ENCODE measurements at places on chromosomes 16 and 17. TPM values are rescaled to one million over a fixed set of nuclear protein-coding genes. Genes with fewer than 3 reads are reported as not detected.

FOXF1 gene
- total RNA-seq = 4.2 TPM

GRCh38 chr16:86899757-86900156 lies 321.4 kb downstream of the FOXL1 start:
- DNase-seq = no peak

CASKIN1 gene
- total RNA-seq = 0.06 TPM

DNA sequence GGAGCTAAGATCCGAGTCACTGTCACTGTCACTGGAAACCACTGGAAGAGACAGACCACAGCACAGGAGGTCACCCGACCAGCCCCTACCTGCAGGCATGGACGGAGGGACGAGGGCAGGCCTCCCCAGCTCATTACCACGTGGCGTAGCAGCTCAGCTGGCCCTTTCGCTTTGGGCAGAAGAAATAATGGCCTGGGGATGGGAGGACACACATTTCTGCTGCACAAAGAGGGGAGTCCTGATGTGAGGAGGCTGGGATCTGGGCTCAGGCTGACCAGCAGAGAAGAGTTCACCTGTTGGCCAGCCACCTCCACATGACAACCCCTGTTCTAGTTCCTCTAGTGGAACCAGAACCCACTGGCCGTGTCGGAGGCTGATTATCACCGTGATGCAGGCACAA lies 38.2 kb upstream of the DOC2B start:
- no peak for DNase-seq

- DNase-seq = no peak
Observed at GRCh38 chr17:1752425-1753262, 9.2 kb upstream of the SERPINF1 start.

DNA sequence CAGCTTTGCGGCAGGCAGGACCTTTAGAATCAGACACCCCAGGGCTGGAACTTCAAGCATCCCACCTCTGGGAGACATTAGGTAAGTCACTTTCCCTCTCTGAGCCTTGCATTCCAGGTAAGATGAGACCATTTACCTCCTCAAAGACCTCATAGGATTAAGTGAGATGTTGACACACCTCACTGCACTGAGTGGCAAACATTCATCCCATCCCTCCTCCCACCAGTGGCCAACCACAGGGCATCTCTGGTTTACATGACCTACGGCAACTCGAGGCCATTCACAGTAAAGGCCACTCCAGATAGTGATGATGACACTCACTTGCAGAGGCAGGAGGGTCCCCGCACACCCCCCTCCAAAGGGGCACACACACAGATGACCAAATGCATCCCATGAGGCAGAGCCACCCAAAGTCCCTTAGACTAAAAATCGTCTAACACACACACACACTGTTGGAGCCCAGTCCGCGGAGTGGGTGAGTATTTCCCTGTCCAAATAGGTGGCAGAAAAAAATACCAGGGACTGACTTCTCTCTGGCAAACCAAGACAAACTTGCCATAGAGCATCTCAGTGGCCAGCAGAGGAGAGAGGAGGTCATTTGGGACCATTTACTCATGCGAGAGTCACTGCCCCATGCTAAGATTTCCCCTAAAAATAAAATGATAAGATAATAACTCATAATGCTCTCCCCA lies 454.9 kb downstream of the SOX9 start:
- DNase-seq = no peak

- DNase-seq = no peak
Observed at GRCh38 chr16:67650023-67650422, 5.1 kb downstream of the CARMIL2 start.

PLLP gene
- 1.8 TPM for total RNA-seq

GRCh38 chr16:72917051-72917450 lies 130.9 kb downstream of the ZFHX3 start:
- DNase-seq = no peak

OTOA gene
- total RNA-seq = 0.48 TPM

DNA sequence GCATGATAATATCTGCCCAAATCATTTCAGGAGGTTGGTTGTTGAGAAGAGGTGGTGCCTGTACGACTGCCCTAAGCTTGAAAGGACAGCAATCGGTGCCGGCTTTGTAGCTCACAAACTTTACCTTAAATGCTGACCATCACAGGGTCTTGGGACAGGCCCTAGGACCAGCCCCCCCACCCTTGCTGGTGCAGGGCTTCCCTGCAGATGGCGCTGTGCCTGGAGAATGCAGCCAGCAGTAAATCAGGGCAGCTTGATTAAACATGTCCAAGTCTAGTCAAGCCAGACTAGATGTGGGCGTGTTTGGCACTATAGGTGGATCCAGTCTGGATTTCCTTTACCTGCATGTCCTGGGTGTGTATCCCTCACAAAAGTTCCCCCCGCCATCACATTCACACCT lies 135.5 kb upstream of the CRHR1 start:
- DNase-seq = no peak

- no peak for DNase-seq
Observed at GRCh38 chr16:64900019-64900418, 221.8 kb downstream of the CDH11 start.

GRCh38 chr17:9854255-9854654 lies 28.5 kb downstream of the GLP2R start:
- no peak for DNase-seq

DNA sequence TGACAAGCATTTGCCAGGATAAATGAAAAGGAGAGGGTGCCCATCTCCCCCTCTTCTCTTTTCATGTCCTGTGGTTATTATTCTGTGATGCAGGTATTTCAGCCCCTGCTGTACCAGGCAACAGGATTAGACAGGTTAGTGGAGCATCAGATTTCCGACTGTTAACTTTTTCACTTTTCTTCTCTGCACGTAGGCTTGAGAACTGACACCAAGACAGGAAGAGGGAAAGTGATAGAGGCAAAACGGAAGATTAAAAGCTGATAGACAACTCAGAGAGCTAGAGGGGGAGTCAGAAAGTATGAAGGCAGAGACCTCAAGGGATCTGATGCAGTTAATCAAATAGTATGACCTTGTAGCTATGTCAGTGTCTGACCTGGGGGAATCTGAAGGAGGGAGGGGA lies 132.8 kb downstream of the SOX9 start:
- no peak for DNase-seq

DNA sequence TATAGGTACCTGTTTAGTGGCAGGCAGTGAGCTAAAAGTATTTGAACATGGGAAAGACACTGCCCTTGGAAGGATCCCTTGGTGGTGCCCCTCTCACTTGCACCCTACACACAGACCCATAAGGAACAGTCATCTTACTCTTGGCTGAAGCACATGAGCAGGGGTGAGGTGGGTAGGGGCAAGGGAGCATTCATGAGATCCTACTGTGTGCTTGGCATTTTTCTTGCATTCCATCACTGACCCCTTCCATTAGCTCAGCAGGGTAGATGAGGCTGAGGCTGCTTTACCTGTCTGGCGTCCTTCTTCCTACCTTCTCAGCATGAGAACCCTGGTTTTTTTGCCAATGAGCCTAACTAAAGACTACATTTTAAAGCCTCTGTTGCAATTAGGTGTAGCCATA lies 48.3 kb downstream of the CCT6B start:
- no peak for DNase-seq

- DNase-seq = no peak
Observed at GRCh38 chr16:73092236-73092781, 44.4 kb upstream of the ZFHX3 start.

DNA sequence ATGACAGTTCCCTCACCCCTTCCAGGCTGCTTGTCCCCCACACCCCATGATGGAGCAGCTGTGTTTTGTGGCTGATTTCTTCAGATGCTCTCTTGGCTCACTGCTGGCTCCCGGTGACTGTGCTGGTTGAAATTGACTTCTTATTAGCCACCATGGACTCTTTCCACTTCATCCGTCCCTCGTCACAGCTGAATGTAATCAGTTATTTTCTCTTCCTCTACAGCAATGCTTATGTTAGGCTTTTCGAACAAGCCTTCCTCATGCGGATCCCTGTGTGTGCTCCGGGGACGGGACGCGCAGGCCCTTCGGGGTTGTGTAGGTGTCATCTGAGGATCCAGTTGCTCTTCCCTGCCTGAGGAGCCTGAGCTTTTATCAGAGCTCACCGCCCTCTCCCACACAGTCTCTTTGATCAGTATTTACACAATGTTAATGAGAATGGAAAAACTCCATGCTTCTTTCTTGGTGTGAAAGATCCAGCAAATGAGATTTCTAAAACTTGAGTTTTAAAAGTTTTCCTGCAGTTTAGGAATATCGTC lies 87.5 kb downstream of the RPTOR start:
- DNase-seq = no peak

DNA sequence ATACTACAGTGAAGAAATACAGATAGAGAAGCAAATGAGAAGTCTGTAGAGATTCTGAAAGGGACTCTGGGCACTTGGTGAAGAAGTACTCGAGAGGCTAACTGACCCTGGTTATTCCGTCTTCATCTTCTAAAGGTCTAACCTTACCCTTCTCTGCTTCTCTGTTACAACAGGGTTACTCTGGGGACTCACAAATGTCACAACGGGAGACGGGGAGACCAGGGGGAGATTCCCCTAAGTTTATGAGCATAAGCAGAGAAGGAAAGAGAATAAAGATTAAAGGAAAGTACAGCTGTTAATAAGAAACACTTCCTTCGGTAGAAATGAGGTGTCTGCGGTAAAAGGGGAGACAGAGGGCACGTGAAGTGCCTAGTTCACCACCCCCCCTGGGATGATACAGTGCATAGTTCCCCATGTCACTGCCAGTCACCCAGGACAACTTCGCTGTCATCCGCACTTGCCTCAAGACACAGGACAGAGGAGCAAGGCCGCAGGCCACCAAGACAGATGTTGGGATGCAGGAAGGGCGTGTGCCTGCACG lies 75.2 kb upstream of the TRAP1 start:
- DNase-seq = no peak

DNA sequence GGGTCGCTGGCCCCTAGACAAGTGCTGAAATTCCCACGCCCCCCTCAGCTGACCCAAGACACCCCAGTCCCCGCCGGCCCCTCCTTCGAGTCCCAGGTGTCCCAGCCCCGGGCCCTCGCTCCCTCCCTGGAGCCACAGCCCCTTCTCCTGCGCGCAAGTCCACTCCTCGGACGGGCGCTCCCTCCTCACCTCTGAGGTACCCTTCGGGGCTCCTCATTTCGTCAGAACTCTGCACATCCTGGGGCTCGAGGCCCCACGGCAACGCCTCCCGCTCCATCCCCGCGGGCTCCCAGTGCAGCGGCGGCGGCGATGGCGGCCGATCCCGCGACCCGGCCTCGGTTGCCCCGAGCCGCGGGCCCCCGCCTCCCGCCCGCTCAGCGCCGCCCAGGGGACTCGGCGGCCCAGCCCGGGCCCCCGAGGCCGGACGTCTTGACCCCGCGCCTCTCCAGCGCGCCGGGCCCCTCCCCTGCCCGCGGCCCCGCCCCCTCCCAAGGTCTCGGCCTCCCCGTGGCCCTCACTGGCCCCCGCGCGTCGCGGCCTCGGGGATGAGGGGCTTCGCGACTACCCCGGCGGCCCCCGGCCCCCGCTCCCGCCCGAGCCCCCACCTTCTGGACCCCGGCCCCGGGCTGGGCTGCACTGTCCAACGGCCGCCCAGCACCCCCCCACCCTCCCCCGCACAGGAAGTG lies at the start of gene ZNF768:
Gene ZNF768, minus strand, starts transcription at position 430 of the 686 bp plus-strand sequence. Its CDS starts 153 bp downstream, at position 277.
- DNase-seq = no peak

CD300LF gene
- total RNA-seq = 2.8 TPM

DNA sequence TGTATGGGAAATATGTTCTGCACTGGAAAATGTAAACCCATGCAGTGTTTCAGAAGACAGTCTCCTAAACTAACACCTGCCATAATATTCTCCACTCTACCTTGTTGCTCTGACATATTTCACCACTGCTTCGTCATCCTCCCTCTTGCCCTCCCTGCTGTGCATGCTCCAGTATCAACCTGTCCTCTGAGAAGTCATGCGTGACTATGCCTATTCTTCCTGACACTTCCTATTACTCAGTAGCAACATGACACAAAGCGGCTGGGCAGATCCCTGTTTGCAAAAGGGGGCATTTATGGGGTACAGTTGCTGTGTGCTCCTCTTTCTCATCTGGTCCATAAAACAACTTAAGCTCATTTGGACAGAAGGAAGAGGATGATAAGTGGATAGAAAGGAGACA lies 805.6 kb upstream of the EEF2KMT start:
- no peak for DNase-seq

MMD gene
- total RNA-seq = 190 TPM

DNA sequence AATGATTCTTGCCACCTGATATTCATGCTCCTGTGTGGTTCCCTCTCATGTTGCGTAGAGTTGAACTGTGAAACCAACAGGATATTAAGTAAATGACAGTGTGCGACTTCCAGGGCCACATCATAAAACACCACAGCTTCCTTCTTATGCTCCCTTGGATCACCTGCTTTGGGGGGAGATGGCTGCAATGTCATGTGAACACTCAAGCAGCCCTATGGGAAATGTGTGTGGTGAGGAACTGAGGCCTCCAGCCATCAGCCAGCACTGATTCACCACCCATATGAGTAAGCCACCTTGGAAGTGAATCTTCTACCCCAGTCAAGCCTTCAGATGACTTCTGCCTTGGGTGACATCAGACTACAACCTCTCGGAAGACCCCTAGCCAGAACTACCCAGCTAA lies 427.5 kb downstream of the UTP18 start:
- DNase-seq = no peak

AP1G1 gene
- 95.8 TPM for total RNA-seq

KRTAP4-11 gene
- total RNA-seq = not detected

- DNase-seq = peak; percentile 72
Observed at GRCh38 chr17:66915204-66915611, 49.3 kb upstream of the CACNG4 start.

DNA sequence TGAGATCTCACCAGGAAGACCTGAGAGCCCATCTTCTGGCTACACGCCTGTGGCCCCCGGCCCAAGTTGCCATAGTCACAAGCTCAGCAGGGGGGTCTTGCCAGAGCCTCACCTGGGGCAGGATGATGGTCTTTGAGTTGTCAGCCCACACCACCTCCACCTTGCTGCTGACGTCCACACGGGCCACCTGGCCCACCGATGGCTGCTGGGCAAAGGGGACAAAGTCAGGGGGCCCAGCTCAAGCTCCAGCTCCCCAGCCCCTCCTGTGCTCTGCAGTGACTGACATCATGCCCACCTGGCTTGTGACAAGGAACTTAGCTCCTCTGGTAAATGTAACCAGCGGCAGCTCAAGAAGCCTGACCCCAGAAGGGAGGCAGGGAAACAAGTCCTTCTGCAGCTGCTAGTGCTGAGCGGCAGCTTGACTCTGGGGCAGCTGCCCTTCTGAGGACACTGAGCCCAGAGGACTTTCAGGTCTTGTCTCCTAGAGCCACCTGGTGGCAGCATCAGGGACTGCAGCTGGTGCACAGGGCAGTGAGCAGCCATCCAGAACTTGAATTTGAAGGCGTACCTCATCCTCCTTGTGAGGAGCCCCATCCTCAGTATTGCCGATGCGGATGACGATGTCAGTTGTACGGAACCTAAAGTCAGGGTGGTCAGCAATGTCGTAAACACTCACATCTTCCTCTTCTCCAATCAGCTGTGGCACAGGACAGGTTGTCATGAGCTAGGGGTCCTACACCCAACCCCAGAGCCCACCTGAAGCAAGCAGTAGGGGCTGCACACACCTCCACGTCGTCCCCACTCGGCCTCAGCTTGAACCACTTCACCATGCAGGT lies 13.5 kb downstream of the SPHK1 start:
- no peak for DNase-seq

- DNase-seq = no peak
Observed at GRCh38 chr17:64412944-64413381, 22.3 kb upstream of the PECAM1 start.
